Esophagus squamous epithelium (tissue), 5 donors: ENCODE measurements at places on chromosomes 6 and 20.

- no peak for DNase-seq
Observed at GRCh38 chr20:5766085-5766764, 16.0 kb downstream of the SHLD1 start.

- no peak for DNase-seq
Observed at GRCh38 chr6:121695329-121695728, 259.9 kb downstream of the GJA1 start.

GRCh38 chr20:15012566-15012965, 675.2 kb upstream of the FLRT3 start:
- no peak for DNase-seq

- DNase-seq, result no peak
Observed at GRCh38 chr20:50629670-50630045, 61.7 kb downstream of the RIPOR3 start.

DNA sequence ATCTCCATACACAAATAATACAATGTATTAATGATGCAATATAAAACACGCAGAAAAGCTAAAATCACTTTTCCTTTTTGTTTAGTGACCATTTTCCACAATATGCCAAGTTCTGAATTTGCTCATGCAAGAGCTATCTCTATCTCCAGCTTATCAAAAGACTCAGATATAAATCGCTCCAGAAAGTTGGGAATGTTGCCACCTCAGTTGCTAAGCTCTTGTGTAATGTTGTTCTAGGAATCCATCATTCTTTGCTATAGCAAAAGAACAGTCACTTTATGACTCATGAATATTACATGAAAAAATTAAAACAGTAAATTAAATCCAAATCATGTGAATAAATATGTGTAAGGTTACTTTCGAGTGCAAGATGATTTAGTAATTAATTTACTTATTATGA, 8.7 kb downstream of the PLAGL1 start:
- DNase-seq, result no peak

DNA sequence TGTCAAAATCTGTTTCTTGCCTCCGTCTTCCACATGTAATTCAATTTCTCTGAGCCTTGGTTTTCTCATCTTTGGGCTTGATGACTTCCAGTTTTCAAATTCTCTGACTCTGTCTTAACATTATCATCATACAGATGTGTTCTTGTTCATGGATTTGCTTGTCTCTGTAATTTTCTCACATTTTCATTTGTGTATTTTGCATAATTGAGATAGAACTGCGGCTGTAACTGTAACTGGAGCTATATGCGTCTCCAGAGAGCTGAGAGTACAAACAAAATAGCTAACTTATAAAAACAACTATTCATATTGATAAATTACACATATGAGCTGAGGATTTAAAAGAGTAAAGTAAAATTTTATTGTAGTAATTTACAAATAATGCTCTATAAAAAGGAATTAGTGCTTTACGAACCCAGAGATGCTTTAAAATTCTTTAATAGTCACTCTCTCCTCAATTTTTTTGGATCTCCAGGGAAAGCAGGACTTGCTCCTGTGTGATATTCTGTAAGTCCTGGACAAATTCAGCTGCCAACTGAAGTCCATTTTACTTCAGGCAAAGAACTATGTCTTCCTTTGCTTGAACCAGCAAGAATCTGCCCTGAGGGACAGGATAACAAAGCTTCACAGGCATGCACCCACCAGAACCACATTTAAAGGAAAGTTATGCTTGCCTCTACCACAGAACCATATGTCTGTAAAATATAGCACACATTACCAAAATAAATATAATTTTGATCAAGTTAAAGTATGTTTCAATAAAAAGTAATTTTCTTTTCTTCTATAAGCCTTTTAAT, 288.3 kb downstream of the KHDC1L start:
- no peak for DNase-seq

DNA sequence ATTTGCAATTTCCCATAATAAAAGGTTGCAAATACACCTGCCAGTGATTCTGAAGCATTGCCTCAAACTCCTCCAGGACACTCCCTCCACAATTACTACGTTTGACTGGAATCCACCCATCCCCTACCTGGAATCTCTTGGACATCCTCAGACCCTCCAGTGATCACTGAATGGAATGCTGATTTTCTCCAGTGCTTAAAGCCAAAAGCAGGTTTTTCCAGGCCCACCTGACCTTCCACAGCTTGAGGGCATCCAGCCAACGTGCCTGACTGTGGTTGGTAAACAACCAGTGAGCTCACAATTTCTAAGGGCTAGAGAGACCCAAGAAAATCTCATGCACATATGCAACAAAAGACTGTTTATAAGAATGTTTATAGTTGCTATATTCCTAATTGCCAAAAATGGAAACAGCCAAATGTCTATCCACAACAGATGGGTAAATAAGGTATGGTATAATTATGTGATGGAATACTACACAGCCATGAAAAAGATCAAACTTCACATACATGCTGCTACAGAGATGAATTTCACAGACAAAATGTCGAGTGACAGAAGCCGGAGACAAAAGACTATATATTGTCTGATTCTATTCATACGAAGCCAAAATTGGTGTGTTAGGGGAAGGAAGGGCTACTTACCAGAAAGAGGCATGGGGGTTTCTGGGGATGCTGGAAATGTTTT, 147.1 kb upstream of the RREB1 start:
- no peak for DNase-seq

DNA sequence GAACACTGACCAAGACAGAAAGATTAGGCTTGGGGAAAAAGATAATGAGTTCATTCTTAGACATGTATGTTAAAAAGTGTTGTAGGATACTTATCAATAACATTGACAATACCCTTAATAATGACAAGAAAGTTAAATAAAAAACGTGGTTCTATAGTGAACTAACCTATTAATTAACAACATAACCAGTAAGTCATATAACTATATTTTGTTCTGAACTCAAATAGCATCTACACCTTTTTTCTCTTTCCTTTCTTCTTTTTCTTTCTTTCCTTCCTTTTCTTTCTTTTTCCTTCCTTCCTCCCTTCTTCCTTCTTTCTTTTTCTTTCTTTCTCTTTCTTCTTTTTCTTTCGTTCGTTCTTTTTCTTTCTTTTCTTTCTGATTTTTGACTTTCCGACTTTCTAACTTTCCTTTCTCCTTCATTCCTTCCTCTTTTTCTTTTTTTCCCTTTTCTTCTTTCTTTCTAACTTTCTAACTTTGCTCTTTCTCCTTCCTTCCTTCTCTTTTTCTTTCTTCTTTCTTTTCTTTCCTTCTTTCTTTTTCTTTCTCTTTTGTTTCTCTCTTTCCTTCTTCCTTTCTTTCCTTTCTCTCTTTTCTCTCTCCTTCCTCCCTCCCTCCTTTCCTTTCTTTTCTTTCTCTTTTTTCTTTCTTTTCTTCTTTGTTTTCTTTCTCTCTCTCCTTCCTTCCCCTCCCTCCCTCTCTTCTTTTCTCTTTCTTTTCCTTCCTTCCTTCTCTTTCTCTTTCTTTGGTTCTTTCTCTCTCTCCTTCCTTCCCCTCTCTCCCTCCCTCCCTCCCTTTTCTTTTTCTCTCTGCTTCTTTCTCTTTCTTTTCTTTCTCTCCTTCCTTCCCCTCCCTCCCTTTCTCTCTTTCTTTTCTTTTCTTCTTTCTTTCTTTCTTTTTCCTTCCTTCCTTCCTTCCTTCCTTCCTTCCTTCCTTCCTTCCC, 24.6 kb downstream of the PRSS35 start:
- no peak for DNase-seq

DNA sequence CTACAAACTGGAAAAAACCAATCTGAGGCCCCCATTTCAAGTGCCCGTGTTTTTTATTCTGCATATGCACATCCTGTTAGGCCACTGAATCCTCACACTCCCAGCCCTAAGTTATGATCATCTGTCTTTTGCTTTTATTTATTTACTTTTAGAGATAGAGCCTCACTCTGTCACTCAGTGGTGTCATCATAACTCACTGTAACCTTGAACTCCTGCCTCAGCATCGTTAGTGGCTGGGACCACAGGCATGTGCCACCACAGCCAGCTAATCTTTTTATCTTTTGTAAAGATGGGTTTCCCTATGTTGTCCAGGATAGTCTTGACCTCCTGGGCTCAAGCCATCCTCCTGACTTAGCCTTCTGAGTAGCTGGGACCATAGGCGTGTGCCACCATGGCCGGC, 29.6 kb upstream of the CLDN20 start:
- no peak for DNase-seq

DNA sequence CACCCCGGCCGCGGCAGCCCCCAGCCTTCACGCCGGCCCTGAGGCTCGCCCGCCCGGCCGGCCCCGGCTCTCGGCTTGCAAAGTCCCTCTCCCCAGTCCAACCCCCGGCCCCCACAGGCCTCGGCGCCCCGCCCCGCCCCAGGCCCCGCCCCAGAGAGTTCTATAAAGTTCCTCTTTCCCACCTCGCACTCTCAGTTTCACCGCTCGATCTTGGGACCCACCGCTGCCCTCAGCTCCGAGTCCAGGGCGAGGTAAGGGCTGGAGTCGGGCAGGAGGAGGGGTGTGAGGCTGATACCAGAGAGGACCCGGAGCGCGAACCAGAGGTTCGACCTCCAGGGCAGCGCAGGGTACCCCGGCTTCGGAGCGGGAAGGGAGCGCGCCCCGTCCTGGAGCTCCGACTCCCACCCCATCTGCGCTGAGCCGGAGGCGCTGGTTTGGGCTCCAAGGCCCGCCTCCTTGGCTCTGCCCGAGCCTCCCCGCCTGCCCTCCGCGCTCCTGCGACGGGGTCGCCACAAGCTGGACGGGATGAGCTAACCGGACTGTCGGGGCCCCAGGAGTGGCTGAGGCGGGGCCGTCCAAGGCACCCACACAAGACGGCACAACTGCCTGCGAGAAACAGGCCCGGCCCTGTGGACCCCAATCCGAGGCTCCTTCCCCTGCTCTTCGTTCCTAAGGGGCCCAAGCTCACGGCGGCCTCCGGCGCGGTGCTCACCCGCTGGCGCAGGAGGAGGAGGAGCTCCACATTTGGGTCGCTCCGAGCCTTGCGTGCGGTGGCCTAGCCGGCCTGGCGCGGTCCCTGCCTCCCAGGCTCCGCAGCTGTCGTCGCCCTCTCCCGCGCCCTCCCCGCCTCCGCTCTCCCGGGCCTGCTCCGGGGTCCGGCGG, at the start of gene IRF4:
Gene IRF4 (plus strand): TSS at position 194 of the 882 bp plus-strand sequence. CDS start 1,401 bp downstream, outside the sequence.
- no peak for DNase-seq

GRCh38 chr6:52667572-52667971, 3.3 kb upstream of the TMEM14A start:
- no peak for DNase-seq

DNA sequence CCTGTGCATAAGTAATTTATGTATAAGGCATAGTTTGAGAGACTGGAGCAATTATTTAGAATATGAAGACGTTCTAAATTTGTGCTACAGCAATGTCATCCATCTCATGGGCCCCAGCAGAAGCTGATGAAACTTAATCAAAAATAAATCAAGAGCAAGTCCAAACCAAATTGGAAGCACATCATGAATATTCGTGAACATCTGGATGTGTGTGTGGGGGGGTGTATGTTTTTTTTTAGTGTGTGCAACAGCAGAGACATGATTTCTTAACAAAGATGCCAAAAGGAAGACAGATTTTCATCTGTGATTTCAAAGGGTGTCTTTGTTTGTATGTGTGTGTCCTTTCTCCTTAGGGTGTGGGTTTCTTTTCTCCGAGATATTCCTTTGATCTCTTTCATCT, 58.9 kb downstream of the SASH1 start:
- DNase-seq, result no peak

DNA sequence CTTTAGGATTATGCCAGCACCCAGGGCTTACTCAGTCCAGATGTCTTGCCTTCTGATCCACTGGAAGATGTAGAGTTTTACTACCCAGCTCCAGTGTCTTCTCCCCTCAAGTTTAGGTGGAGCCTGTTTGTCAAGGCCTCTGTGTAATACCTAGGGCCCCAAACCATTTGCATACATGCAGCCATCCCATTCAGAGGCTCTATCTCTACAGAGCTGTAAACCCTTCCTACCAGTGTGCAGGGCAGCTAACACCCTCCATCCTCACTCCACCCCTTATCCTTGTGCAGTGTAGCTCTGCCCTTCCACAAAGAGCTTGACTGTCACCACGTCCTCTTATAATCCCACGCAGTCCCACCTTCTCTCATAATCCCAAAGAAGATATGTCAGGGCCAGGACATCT, 84.8 kb upstream of the SHLD1 start:
- no peak for DNase-seq

GRCh38 chr20:25250508-25250907, 2.6 kb downstream of the PYGB start:
- no peak for DNase-seq

- no peak for DNase-seq
Observed at GRCh38 chr6:89745716-89746115, 73.9 kb downstream of the MDN1 start.

DNA sequence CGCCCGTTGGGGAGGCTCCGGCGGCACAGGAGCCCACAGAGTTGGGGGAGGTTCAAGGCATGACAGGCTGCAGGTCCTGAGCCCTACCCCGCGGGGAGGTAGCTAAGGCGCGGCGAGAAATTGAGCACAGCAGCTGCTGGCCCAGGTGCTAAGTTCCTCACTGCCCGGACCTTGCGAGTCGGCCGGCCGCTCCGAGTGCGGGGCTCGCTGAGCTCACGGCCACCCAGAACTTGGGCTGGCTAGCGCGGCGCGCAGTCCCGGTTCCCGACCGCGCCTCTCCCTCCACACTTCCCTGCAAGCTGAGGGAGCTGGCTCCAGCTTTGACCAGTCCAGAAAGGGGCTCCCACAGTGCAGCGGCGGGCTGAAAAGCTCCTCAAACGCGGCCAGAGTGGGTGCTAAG, 23.9 kb upstream of the KIF13A start:
- DNase-seq, result no peak

DNA sequence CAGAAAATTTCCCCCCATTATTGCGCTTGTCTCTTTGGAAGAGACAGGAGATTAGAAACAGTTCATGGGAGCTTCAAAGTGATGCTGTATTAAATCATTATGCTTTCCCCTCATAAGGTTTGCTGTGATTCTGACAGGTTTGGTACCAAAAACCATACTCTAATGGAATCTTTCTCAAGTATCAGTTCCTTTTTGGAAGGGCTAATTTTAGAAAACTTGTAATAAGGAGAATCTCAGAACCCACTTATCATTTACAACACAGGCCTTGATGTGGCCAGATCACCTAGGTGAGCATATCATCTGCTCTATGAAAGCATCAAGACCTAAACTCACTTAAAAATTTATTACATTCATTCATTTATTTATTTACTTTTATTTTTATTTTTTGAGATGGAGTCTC, 51.2 kb downstream of the TP53INP2 start:
- no peak for DNase-seq

DNA sequence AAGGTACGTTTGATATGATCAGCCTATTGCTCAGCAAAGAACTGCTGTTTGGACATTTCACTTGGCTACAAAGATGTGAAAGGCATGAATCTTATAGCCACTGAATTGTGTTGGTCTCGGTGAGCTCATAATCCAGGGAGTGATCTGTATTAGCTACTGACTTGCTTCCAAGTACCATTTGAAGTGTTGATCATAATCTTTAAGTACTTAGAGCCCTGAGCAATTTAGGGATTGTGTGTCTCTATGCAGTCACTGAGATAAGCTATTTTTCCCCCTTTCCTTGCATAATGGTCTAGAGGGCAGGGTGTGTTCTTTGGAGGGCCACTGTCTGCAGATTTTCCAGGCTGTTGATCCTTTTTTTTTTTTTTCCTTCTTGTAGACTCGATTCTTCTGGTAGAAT, 393.6 kb downstream of the ESR1 start:
- DNase-seq, result no peak
